Hematopoietic multipotent progenitor cell treated with erythropoietin and hydrocortisone succinate and interleukin-3 and kit ligand, for 17 days (in vitro differentiated cells): ENCODE measurements at places on chromosomes 13 and 19.

DNA sequence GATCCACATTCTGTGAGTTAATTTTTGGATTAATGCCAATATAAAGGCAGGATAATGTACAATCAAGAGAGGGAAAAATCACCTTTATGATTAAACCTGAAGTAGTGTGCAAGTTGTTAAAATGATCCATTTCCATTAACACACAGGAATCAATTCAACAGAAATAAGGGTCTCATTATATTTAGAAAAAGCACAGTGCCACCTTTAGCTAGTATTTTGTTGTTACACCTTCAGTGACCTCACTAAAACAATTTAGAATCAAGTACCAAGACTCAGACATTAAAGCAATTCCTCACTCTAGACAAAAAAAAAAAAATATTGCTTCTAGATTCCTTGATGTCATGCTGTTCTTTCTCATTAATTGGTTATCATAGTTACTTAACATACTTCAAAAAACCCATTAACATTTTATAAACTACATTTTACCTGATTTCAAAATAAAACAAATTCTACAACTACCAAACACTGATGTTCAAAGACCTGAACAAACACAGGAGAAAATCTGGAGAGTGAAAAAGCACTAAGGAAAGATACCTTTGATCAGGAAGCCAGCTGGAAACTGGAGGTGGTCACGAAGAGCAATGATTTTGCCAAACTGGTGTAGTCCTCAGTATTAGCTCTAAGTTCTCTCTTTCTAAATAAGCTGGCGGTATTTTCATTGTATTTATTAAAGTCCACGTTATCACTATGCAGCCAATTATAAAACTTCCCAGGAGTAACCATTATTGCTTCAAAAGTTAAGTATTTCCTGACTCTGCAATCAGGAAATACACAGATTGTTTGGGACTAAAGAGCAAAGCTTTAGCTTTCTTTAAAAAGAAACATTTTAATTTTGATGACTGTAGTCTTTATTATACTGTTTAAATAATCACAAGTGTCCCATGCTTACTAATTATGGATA, 115.3 kb downstream of the TBC1D4 start:
- DNase-seq, result no peak

DNA sequence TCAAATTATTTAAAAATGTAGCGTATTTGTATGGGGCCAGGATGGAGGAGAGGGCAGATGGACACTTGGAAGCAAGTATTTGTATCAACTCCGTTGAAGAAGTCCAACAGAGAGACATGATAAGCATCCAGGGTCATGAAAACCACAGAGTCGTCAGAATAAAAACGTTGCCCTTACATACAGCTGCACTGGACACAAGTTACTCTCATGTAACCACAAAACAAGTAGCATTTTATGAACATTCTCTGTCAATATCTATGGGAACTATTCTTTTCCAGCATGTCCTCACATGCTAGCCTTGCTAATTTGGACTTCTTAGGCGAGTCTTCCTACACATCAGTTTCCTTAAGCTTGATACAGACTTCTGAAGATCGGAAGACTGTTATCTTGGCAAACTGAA, 35.0 kb downstream of the EFNB2 start:
- no peak for DNase-seq

DNA sequence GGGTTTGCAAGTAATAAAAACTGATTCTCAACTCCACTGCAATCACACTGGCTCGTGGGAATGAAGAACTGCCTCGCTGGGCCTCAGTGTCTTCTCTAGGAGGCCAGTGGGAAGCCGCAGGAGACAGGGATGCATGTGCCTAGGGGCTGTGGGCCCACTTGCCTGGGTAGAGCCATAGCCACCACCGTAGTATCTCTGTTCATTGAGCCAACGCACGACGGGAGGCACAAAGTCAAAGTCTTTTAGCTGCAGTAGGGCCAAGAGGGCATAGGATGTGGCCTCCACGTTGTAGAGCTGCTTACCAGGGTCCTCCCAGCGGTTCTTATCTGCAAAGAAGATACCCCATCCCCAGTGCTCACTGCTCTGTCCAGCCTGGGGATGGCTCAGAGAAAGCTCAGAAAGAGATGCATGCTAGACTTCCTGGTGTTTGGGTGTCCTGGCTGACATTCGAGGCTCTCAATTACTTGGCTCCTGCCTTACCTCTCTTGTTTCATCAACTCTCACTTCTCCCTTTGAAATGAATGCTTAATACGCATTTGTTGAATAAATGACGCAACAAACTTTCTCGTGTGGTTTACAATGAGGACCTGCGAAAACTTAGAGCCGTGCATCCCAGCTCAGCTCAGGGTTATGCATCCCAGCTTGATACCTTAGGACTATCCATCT, 16.1 kb upstream of the TNFSF14 start:
- no peak for DNase-seq

DNA sequence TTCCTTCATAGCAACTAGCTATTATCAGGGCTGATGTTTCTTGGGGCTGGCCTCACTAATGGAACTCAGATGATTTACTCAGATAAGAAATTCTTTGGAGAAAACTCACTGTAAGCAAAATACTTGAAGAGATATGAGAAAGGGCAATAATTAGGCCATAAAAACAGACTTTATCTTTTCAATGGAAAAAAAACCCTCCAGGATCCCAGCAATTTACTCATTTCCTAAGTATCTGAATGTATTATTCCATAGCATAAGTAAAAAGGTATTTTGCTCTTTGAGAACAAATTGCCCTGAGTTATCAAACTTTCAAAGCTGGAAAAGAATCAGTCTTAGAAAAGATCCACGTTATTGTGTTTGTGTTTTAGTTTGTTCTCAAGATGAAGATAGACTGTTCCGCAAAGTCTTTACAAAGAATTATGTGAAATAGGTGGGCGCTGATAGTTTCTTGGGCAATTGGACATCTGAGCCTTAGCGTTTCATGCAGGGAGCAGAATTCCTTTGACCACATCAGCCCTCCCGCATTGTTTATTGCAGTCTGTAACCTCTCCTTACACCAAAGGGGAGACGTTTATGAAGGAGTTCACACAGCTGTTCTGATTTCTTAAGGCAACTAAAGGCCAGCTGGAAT, 29.1 kb upstream of the CSNK1A1L start:
- DNase-seq, result no peak

DNA sequence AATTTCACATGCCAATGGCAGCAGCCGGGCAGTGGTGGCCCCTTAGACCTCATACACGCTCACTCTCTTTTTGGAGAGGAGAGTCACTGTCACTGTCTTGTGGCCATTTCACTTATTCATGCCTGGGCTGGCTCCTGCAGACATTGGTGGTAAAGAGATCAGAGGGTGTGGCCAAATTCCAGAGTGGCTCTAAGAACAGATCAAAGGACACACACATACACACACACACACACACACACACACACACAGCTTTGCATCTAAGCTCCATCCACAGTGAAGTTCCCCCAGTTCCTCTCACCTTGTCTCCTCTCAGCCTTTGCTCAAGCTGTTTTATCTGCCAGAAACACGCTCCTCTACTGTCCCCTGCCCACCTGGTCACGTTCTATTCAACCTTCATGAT, 46.5 kb upstream of the KPNA3 start:
- DNase-seq, result no peak

DNA sequence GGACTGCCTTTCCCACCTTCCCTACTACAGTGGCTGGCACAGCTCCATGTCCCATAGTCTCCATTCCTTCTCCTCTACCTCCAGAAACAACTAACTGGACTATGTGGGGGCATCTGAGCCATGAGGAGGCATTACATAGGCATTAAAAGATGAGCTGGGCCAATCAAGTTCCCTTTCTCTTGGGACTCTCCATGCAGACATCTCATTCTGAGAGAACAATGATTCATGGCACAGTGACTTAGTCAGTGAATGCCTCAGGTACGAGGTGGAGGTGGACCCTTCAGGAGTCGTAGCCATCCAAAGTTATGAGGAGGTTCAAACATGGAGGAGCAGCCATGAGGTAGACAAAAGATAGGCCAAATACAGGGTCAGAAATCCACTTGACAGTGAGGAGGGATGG, 70.0 kb downstream of the GPC6 start:
- DNase-seq, result no peak

DNA sequence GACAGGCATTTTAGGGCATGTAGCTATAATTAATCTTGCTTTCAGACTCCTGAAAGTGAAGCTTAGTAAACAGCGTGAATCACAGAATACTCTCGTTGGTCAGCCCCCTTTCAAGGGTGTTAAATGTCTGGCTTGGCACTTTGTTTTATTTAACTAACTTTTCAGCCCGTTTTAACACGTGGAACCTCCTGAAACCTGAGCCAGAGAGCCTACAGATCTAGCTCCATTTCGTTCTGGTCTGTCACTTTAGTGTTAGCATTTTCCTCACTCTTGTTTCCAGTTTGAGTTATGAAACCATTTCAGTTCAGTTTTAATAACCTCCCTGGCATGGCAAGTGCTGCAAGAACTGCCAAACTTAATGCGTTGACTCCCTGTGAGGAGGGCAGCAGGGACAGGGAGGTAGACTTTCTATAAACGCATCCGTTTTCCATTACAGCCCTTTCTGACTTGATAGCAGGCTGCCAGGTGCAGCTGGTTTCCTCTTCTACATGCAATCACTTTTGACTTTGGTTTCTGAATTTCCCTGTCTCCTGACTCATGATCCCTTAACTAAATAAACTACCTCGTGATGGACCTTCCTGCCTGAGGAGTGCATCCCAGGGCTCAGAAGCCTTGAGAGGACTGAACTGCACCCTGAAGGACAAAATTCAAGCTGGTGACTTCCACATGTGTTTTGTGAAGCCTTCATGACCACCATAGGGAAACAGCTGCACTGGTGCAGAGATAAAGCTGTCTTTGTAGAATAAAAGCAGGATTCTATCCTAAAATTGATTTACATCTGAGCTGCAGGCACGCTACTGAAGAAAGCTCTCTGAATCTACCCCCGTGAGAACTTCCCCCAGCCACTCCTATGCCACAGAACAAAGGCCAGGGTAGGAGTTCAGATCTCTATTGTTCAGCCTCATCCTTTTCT, 192.6 kb downstream of the DLEU7 start:
- no peak for DNase-seq

- peak; percentile 77 for DNase-seq
Observed at GRCh38 chr19:8505680-8506401, 3.4 kb upstream of the PRAM1 start.

DNA sequence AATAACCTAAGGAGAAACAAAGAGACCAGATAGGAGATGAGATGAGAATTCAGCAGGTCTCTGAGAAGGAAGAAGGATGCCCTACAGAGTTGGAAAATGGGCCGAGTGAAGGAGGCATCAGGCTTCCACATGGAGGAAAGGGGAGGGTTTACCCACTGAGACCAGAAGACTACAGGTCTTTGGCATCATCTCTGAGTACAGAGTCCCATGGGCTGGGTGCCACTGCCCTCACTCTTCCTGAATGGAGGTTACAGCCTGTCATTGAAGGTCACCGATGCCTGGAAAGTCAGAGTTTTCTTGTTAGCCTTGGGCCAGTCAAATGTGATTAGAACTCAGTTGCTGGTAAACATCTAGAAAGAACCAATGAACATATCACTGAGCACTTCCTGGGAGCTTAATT, 9.9 kb downstream of the ZNF302 start:
- DNase-seq, result no peak

DNA sequence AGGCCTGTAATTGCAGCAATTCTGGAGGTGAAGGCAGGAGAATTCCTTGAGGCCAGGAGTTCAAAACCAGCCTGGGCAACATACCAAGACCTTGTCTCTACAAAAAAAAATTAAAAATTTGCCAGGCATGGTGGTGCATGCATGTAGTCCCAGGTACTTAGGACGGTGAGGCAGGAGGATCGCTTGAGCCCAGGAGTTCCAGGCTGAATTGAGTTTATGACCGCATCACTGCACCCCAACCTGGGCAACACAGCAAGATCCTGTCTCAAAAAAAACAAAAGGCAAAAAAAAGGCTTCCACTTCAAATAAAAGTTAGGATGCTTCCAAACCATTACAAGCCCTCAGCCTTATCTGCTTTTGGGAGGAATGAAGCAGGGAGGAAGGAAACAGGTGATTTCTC, 5.2 kb downstream of the ZNF577 start:
- no peak for DNase-seq

GRCh38 chr13:32548837-32549236, 10.2 kb upstream of the N4BP2L2 start:
- no peak for DNase-seq

GRCh38 chr13:66154976-66155375, 1075.2 kb downstream of the PCDH9 start:
- no peak for DNase-seq

DNA sequence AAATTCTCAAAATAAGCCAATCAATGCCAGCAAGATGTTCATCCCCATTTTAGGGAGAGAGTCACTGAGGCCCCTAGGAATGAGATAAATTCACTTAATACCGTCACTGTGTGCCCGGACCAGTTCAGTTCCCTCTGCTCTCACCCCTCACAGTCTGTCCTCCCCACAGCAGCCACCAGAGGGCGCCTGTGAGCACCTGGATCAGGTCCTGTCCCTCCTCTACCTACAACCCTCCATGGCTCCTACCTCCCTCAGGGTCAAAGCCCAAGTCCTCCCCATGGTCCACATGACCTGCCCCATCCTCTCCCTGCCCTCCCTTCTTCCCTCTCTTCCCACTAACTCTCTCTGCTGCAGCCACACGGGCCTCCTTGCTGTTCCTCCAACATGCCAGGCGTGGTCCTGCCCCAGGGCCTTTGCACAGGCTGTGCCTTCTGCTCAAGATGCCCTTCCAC, 42.0 kb upstream of the NFIC start:
- DNase-seq, result peak; percentile 72

DNA sequence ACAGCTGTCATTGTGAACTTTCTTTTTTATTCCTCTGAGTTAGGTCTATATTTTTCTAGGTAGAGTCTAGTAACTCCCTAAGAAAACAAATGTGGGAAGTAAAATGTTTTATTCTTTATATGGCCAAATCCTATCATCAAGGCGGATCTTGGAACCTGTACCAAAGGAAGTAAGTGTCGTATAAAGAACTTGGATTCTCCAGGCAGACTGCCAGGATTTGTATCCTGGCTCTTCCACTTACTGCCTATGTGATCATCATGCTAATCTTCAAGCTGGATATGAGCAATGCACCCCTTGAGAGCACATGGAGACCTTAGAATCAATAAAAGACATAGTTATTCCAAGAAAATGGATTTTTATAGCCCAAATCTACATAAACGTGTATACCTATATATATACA, 286.5 kb downstream of the PCDH17 start:
- no peak for DNase-seq

GRCh38 chr13:72647422-72647821, 80.0 kb downstream of the MZT1 start:
- DNase-seq, result no peak
